ENCODE measurements at places on chromosomes 3 and 15.

DNA sequence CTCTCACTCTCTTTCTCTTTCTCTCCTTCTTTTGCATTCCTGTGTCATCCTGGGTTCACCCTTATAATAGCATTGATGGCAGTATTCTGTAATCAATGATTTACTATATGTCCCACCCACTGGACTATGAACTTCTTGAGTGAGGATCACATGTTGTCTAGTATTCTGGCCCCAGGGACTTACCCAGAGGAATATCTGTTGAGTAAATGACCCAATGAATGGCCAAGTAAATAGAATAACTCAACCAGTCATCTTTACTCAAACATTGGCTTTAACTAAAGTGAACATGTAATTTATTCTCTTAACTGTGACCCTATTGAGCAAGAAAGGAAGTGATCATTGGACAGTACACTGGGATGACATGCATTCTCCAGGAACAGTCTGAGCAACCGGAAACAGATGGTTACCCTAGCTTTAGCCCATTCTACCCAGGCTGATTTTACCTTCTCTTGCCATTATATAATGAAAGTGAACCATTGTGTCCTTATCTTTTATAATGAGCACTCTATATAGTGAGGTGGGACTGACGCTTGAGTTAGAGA lies 94.5 kb upstream of the SOX14 start:
- no peak for DNase-seq

DNA sequence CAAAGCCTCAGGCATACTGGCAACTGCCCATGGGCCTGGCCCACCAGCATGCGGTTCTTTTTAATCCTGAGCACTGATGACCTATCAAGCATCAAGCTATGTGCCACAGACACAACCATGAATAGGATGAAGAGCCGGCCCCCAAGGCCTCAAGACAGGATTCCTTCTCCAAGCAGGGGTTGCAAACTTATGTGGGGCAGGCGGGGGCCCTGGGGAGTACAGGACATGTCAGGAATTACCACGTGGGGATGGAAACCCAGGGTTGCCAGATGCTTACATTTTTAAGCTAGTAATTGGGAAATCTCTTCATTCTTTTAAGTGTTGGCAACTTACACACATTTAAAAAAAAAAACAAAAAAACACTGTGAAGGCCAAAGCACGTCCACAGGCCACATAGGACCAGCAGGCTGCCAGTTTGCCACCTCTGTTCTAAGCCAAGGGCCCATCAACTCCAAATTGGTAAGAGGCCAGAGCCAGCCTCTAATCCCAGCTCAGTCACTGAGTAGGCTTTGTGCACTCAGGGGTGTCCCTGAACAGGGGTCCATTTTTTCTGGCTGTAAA lies 32.8 kb downstream of the BDH1 start:
- peak; percentile 81 for DNase-seq

GRCh38 chr15:68656438-68656739 lies 77.6 kb downstream of the CORO2B start:
- no peak for DNase-seq

DNA sequence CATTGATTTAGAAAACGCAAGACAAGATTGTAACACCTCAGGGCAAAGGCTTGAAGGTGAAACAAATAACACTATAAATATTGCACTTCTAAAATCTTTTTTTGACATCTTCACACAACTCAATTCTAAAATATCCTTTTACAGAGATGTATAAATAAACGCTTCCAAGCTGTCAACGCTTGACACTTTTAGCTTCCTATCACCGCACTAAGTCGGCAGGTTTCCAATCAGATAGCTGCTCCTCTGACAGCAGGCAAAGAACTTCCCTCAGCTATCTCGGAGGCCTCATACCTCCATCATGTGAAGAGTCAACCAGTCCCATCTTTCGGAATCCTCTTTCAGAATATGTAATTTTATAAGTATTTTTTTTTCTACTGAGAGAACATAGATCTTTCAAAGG lies 71.0 kb downstream of the PCOLCE2 start:
- DNase-seq, result no peak
